Renal cortex interstitium (tissue), 15 donors: ENCODE measurements at places on chromosomes 2 and 18. TPM values are rescaled to one million over a fixed set of nuclear protein-coding genes. Genes with fewer than 3 reads are reported as not detected.

BUB1 gene
- 18.3 TPM for polyA plus RNA-seq

ASTL gene
- polyA plus RNA-seq: 0.17 TPM

DNA sequence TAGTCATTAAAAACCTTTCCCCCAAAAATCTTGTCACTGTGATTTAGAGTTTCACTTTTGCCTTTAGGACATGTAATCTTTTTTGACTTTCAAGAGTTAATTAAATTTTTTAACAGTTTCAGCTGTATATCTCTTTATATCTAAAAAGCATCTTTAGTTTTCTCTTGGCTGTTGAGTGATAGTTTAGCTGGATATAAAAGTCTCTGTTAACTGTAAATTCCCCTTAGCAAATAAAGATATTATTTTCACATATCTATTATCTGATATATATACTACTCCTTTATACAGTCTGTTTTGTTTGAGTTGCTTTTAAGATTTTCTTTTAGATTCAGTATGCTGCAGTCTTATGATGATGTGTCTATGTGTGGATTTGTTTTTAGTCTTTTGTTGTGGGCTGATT, 98.9 kb upstream of the CNGA3 start:
- no peak for DNase-seq

DNA sequence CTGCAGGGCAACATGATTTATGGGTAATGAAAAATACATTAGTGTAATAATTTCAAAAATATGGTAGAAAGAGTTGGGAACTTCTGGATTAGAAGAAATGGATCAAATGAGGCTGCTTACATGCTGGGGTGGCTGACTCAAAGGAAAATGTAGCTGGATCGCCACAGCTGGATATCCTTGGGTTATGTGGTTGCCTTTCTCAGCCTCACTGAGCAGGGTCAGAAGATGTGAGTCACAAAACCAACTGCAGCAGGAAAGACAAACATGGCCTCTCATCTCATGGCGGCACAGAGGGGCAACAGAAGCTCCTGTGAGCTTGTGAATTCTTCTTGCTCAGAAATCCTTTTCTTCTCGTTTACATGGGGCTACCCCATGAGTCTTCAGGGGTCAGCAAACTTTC, 317.1 kb upstream of the SPRED2 start:
- DNase-seq: no peak

DNA sequence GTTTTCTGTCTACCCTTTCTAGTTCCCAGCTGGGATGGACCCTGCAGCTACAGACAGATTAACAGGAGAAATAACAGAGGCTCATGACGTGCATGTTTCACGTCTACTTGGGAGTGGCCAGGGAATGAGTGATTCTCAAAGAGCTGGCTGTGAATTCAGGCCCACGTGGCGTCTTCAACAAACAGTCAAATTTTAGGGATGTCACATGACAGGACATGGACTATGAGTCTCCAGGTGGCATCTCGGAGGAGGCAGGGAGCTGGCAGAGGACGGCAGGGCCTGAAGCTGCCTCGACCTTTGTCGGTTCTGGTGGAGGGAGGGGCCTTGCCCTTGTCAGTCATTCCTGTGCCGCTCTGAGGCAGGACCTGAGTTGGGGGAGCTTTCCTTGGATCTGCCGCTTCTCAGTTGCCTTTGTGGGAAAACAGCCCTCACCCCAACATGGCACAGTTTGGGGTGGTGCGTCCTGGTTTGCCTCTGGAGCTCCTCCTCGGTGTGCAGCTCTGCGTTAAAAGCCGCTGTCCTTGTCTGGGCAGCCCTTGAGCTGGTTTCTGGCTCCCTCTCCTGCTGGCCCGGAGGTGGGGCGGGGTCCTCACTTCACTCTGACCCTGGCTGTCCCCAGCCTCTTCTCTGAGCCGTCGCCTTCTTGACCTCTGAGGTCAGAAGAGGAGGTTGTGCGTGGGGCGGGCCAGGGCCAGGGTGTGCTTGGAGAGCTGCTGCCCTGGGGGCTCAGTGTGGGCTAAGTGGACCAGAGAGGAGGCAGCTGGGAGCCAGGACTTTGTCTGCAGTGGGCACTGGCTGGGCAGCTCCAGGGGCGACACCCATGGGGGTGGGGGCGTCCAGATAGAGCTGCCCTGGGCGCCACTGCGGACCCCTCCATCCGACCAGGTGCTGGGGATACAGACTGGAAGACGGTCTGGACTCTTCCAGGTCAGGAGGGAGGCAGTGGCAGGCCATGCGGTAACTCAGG, 12.1 kb upstream of the GAL3ST2 start:
- DNase-seq: no peak

DNA sequence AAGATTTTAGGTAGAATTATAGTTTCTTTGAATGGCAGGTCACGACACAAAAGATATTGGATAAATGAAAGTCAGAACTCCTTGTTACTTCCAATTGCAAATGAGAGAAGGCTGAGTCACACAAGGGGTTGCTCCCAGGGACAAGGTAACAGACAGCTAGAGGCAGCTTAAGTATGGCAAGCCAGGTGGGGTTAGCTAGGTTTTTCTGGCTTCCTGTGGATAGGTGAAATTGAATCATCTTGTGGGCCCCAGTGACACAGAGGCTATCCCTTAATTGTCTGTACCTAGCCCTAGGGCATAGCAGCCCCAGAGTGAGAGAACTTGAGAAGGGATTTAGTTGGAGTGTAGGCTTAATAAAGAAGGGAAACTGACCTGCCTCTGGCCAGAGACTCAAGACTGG, 407.7 kb upstream of the SLC8A1 start:
- DNase-seq: no peak

DNA sequence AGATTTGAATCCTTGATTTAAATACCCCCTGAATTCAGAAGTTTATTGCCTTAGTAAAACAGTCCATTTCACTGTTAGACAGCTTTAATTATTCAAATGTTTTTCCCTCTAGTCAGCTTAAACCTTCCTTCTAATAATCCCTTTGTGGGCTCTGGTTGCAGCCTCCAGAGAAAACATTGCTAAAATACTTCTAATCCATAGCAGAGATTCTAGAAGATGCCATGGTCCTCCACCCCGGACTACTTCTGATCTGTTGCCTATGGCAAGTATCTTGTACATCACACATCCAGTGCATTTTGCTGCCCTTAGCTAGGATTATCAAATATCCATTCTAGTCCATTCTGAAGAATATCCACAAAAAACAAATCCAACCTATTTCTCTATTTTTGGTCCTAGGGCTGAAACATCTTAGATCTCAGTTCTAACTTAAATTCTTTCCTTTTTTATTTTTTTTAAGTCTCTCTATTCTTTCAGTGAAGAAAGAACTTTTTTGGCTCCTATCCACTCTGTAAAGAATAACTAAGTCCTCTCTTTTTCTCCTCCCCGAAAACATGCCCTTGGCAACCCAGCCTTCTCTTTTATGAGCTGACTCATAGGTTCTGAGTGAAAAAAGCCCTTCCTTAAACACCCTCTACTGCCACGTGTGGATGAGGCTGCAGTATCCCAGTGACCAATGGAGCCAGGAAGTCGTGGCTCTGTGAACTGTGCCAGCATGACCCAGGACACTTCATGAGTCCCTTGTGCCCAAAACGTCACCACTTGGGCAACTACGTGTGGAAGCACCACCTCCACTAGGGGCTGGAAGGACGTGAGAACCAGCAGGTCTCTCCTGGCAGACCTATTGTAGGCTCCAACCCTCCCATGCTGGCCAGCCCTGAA, 349.8 kb downstream of the TNS1 start:
- DNase-seq: no peak

- no peak for DNase-seq
Observed at GRCh38 chr18:23998820-23999219, 15.7 kb upstream of the TTC39C start.
